ENCODE measurements at places on chromosomes 4 and X. TPM values are rescaled to one million over a fixed set of nuclear protein-coding genes. Genes with fewer than 3 reads are reported as not detected.

Gene SSX1
- polyA plus RNA-seq = not detected

Gene MAB21L2
- 3.8 TPM for polyA plus RNA-seq

Gene ALAS2
- polyA plus RNA-seq = 0.07 TPM

Gene SH3BGRL
- polyA plus RNA-seq = 191 TPM

Gene FGB
- 8.8 TPM for polyA plus RNA-seq

Gene BCOR
- polyA plus RNA-seq = 14.0 TPM

Gene GAGE1
- polyA plus RNA-seq = not detected

Gene USP26
- polyA plus RNA-seq = not detected

Gene MMRN1
- polyA plus RNA-seq = 6.4 TPM

Gene STS
- polyA plus RNA-seq = 2.0 TPM

Gene TSPAN7
- polyA plus RNA-seq = 86.9 TPM

Gene CPZ
- 0.53 TPM for polyA plus RNA-seq

Gene PPP1R2C
- not detected for polyA plus RNA-seq

Gene TMEM175
- polyA plus RNA-seq = 113 TPM

Gene SLC26A1
- polyA plus RNA-seq = 11.6 TPM

Gene HELT
- polyA plus RNA-seq = not detected

Gene PDZD4
- polyA plus RNA-seq = 3.0 TPM

Gene GABRA4
- polyA plus RNA-seq = not detected

Gene FAM9C
- polyA plus RNA-seq = not detected

Gene ERCC6L
- polyA plus RNA-seq = 0.33 TPM

Gene ANOS1
- 2.5 TPM for polyA plus RNA-seq

Gene GPM6B
- 4.2 TPM for polyA plus RNA-seq

Gene MAGEE2
- 0.07 TPM for polyA plus RNA-seq

Gene GRXCR1
- polyA plus RNA-seq = not detected

Gene HS6ST2
- 2.4 TPM for polyA plus RNA-seq

Gene GABRG1
- polyA plus RNA-seq = 0.70 TPM

Gene SLC10A6
- polyA plus RNA-seq = 0.42 TPM

Gene RAI2
- 13.3 TPM for polyA plus RNA-seq

Gene CSAG1
- not detected for polyA plus RNA-seq

Gene TCP11X2
- polyA plus RNA-seq = not detected

Gene UBE2D3
- polyA plus RNA-seq = 178 TPM

Gene FGF2
- polyA plus RNA-seq = 1.6 TPM

Gene HMX1
- not detected for polyA plus RNA-seq

Gene WNK3
- polyA plus RNA-seq = 1.2 TPM

Gene SMIM10L2A
- polyA plus RNA-seq = 31.5 TPM

Gene SPANXN3
- polyA plus RNA-seq = not detected

Gene ARMCX4
- polyA plus RNA-seq = 32.7 TPM

Gene ZCCHC18
- 0.93 TPM for polyA plus RNA-seq

Gene MAGEA8
- not detected for polyA plus RNA-seq

Gene MAGED4
- 1.6 TPM for polyA plus RNA-seq
